ENCODE measurements at places on chromosomes 6 and 20. TPM values are rescaled to one million over a fixed set of nuclear protein-coding genes. Genes with fewer than 3 reads are reported as not detected.

Gene PAK5
- polyA plus RNA-seq, result not detected

Gene DACT2
- polyA plus RNA-seq, result 0.30 TPM

Gene MEP1A
- polyA plus RNA-seq, result not detected

Gene EFCAB8
- polyA plus RNA-seq, result 0.03 TPM

Gene JPH2
- 144 TPM for polyA plus RNA-seq

Gene RIPPLY2
- polyA plus RNA-seq, result not detected

Gene NR2E1
- not detected for polyA plus RNA-seq

Gene NUP153
- 13.0 TPM for polyA plus RNA-seq

Measured in heart left ventricle (tissue), 16 donors.